ENCODE measurements at places on chromosomes 5 and 9.

DNA sequence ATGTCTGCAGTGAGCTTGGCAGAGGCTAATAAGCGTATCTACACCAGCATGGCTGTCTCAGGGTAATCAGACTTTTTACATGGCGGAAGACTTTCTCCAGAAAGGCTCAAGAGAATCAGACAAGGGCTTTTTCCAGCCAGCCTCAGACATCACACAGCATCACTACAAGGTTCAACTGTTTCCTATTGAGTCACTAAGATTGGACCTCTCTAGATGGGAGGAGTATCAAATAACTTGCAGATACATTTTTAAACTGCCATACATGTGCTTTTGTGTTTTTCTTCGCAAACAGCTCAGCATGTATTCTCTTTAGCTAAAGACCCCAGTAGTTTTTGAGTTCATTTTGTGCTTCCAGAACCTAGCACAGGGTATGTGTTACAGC, 22.9 kb upstream of the PIK3R1 start:
- no peak for DNase-seq

GRCh38 chr5:145775893-145776444, 59.2 kb downstream of the PRELID2 start:
- no peak for DNase-seq

GRCh38 chr5:142465476-142465875, 140.7 kb upstream of the SPRY4 start:
- DNase-seq: no peak

DNA sequence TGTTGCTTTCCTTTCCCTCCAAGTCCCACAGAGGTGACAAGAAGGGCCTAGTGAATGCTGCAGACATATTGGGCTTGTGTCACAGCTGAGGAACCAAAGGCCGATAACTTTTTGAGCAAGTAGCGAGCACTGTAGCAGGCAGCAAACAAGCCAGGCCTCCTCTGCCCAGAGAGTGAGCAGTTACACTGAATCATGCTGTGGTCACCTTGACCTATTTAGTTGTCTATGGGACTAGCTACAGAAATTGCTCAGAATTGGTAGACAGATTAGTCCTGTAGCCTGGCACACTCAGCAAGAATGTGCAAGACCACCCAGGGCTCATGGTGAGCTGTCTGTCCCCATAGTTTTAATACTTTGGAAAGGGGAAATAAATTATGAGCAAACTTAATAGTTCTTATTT, 25.2 kb downstream of the ZCCHC9 start:
- no peak for DNase-seq

DNA sequence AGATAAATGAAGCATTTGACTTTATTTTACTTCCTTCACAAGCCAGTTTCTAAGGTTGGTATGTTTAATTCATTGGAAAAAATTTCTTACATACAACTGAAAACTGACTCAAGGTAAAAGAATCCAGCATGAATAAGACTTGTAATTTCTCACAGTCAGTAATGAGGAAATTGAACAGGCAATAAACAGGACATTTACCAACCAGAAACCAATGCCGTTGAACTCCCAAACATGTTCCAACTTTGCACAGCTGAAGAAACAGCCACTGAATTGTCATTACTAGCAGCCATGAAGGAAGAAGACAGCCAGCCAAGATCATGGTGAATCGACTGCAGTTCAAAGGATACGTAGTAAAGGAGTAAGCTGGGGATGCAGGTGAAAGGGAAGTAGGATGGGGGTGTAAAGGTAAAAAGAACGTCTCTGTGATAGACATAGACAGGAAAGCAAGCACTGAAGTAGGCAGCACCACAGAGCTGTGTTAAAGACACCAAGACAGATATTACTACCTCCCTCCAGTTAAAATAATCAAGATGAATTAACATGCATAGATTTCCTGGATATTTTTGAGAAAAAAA, 21.3 kb upstream of the SLC12A2 start:
- DNase-seq: no peak

DNA sequence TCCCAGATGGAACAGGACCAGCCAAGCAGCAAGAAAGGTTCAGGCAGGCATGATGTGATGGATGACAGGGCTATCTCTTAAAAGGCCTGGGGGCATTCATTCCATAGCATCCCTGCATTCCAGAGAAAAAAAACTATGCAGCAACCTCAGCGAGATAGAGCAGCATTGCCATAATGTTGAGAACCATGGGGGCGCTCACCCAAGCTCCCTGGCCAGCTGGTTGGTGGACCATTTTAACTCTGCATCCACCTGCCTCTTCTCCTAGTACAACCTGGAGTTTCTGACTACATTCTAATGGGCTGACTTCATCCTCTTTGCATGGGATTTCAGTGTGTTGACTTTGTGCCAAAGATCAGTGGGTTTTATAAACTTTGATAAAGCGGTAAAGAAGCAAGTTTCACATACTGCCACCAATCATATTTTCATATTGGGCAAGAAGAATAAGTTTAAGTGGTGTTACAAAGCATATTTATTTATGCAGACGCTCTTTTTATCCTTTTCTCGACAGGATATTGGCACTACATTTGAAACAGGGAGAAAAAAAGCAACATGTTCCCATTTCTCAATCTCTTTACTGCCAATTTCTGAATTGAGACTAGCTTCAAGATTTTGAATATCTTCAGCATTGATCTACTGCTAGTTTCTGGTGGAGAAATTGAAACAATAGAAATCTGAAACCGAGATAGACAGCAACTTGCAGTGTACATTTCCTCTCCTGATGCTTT, 378.3 kb upstream of the WWC1 start:
- DNase-seq: no peak

- no peak for DNase-seq
Measured at GRCh38 chr5:1948111-1948510, 65.4 kb upstream of the IRX4 start.
